Epithelial cell of esophagus (primary cell): ENCODE measurements at places on chromosomes 6 and 20.

DNA sequence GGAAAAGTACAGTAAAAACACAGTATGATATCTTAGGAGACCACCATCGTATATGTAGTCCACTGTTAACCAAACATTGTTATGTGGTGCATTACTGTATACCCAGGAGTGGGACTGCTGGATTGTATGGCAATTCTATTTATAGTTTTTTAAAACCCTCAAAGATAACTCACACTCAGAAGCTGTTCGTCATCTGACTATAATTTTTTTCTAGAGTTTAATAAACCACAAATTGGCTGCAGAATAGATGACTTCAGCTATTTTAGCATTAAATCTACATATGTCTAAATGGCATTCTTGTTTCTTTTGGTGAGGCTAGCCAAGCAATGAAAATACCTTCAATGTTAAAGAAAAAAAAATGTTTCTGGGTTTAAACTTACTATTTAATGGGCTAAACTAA lies 134.2 kb upstream of the BMP5 start:
- DNase-seq: no peak

- peak; percentile 88 for DNase-seq
Observed at GRCh38 chr20:62382306-62383198, 4.4 kb upstream of the RPS21 start.

- peak; percentile 2 for DNase-seq
Observed at GRCh38 chr6:66103954-66104353, 396.9 kb upstream of the EYS start.

DNA sequence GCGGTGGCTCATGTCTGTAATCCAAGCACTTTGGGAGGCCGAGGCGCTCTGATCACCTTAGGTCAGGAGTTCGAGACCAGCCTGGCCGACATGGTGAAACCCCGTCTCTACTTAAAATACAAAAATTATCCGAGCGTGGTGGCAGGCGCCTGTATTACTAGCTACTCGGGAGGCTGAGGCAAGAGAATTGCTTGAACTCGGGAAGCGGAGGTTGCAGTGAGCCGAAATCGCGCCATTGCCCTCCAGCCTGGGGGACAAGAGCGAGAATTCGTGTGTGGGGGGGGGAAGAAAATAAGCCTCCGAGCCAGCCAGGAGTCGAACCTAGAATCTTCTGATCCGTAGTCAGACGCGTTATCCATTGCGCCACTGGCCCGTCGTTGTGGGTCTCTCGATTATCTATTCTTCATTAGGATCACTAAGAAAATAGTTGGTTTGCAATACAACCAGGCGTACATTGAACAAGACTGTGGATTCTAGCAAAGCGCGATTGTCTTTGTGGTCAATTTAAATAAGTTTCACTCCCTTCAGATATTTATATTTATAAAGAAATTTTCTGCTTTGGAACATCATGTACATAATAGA lies 33.9 kb upstream of the PRSS16 start:
- DNase-seq: peak; percentile 49

- DNase-seq: no peak
Observed at GRCh38 chr6:37877373-37878149, 58.0 kb downstream of the ZFAND3 start.

- no peak for DNase-seq
Observed at GRCh38 chr20:62984666-62985443, 21.9 kb downstream of the BHLHE23 start.

- DNase-seq: peak; percentile 96
Observed at GRCh38 chr6:23349521-23350147, 776.4 kb upstream of the NRSN1 start.

DNA sequence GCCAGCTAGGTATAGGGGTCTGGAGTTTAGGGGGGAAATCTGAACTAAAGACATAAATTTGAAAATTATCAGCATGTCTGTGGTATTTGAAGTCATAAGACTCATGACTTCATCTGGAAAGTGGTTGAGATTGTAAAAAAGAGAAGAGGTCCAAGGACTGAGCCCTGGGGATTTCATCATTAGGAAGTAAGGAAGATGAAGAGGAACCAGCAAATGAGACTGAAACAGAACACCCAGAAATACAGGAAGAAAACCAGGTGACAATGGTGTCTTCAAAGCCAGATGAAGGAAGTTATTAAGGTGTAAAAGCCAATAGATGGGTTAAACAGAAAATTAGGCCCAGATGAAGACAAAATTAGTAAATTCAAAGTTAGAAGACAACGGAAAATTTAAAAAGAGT lies 49.1 kb upstream of the UBR2 start:
- DNase-seq: no peak

- DNase-seq: no peak
Observed at GRCh38 chr6:144690133-144690532, 405.0 kb downstream of the UTRN start.

DNA sequence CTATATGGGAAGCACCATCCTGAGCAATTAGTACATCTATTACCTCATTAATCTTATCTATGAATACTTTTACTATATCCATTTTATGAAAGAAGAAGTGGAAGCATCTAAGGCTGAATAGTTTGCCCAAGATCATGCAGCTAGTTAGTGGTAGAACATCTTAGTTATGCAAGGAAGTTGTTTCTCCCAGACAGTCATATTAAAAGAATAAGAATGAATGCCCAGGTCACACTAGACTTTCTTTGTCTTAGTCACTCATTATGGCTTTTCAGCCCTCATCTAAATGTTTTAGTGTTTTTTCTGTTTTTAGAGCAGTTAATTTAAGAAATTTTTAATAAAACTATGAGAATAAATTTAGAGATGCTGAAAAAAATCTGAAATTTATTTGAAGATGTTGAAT lies 517.5 kb downstream of the CDKAL1 start:
- no peak for DNase-seq

DNA sequence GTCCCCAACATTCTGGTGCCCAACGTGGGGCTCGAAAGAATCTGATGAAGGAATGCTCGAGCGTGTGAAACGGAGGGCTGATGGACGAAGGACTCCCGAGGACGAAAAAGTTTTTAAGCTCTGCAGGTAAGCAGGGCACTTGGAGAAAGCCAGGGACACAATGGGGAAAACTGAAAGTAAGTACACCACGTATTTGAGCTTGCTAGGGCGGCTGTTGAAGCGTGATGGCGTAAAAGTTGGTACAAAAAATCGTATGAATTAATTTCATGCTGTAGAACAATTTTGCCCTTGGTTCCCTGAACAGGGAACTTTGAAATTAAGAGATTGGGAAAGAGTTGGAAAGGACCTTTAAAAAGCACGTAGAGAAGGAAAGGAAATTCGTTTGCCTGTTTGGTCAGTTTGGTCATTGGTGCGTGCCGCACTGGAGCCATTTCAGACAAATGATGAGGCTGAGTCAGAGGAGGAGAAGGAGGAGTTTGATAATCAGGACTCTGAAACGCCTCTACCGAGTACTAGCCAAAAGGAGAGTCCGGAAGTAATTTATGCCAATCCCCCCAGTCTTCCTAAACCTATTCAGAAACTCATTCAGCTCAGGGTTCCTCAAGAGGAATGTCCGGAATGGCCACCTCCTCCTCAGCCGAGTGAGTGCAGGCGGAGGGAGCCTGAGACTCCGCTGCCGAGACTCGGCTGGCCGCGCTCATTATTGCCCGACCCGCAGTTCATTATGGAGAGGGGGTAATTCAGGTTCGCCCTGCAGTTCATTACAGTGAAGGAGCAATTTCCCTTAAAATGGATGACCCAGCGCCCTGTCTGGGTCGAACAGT lies 59.2 kb upstream of the PRSS16 start:
- peak; percentile 80 for DNase-seq

- peak; percentile 30 for DNase-seq
Observed at GRCh38 chr20:51233345-51233744, 210.4 kb upstream of the KCNG1 start.

- peak; percentile 47 for DNase-seq
Observed at GRCh38 chr20:56843386-56843785, 214.3 kb downstream of the TFAP2C start.

DNA sequence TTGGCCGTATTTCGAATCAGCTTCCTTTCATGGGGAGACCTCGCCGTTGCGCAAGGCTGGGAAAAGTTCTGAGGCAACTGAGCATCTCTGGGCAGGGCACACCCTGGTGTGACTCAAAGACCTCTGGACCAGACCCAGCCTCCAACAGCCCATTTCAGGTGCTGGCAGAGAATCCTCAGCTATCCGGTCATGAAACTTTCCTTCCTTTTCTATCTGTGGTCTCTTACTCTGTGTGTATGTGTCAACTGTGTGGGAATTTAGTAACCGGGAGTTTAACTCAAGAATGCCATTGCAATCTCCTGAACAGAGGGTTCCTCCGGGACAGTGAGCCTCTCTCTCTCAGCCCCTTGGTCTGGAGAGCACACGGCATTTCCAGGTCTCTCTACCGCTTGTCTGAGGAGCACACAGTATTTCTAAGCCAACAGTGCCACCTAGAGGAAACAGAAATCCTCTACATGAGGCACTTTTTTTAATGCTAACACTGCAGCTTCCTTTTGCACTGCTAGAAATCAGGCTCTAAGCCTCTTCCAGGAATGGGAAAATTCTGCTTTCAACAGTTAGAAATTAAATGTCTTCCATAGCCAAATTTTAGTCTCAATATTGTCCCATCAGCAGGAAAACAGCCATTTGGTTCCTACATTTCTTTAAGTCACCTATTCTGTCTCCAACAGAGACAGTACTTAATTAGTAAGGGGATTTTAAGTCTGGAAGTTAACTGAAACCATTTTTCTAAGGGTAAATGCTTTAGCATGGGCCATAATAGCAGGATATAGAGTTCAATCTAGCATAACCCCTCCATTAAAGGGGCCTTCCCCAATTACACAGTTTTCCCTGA lies 32.7 kb downstream of the PLN start:
- peak; percentile 77 for DNase-seq

GRCh38 chr6:90411292-90411781 lies 114.7 kb upstream of the BACH2 start:
- DNase-seq: peak; percentile 97

GRCh38 chr20:43558412-43559146 lies at the start of gene SGK2:
Gene SGK2 (plus strand): TSS chr20:43559027. CDS start chr20:43566496, 7,469 bp downstream.
- DNase-seq: peak; percentile 36

GRCh38 chr6:150282806-150283205 lies 86.0 kb upstream of the IYD start:
- DNase-seq: no peak
